ENCODE measurements at places on chromosomes 1 and 21.

- no peak for DNase-seq
These were observed 56.8 kb downstream of the COL6A1 start for GRCh38 chr21:46038341-46038829.

DNA sequence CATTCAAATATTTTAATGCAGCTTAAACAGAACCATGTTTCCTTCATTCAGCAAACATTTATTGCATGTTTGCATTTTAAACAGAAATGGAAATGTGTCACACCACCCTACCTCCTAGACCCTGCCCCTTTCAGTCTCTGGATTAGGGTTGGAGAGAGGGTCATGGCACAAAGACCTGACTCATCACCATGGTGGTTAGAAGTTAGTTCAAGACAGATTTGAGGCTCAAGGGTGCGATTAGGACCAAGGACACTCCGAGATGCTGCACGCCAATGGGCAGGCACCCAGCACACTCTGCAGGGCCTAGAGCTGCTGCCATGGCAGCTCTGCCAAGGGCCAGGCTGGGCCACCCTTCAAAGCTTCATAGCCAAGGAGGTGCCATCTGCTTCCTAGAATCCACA, 86.9 kb downstream of the NAV1 start:
- no peak for DNase-seq

DNA sequence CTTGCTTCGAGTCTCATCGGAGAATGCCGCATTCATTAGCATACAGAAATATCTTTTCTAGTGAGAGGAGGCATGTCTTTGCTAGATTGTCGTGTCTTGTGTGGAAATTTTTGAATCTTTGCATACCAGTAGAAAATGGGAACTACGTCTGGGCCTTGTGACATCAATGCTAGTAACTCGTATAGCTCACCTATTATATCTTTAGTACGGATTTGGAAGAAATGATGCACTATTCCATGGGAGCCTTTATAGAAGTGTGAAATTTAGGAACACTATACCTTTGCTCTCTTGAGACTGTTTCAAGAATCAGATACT, 835 bp downstream of the UHMK1 start:
- DNase-seq = no peak

DNA sequence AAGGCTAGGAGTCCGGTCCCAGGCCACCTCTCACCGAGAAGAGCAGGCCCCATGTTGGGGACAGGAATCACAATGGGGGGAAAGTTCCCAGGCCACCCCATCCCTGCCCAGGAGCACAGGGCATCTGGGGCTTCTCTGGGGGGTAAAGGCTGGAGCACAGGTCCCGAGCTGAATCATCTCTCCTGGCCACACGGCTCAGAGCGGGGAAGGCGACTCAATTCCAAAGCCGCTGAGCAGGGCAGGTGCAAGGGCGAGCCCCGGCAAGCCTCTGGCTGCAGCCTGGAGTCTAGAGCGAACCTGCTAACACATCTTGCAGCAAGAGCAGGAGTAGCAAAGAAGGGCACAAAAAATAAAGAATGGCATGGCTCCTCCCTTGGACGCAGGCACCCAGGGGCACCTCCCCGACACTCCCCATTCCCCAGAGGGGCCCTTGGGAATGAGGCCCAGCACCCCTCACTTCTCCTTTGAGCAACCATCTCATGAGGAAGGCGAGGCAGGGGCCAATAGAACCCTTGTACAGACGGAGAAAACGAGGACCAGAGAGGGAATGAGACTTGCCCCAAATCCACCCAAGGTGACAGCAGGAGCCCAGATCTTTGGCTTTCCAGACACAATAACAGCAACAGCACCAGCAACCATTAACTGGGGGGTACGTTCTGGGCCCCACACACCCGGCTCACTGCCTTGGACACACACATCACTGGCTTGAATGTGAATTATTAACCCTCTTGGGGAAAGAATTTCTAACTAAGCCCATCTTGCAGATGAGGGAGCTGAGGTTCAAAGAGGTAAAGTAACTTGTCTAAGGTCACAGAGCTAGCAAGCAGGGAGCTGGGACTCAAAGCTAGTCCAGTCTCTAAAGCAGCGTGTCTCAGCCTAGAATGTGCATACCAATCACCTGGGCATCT, 20.7 kb upstream of the ALDH4A1 start:
- no peak for DNase-seq

DNA sequence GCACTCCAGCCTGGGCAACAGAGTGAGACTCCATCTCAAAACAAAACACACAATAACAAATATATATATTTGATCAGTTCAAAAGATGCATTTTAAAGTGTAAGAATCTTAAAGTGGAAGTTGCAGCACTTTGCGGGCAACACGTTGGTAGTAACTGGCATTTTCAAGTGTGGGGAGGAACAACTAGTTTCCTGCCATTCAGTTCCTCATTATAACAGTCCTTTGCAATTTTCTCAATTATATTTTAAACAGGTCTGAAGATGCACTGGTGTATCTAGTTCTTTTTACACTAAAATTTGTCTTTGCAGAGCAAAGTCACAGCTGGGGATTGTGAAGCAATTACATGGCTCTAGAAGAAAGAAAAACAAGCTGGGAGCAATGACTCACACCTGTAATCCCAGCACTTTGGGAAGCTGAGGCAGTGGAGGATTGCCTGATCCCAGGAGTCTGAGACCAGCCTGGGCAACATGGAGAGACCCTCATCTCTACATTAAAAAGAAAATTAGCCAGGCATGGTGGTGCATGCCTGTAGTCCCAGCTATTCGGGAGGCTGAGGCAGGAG, 25.3 kb downstream of the RRAGC start:
- no peak for DNase-seq

DNA sequence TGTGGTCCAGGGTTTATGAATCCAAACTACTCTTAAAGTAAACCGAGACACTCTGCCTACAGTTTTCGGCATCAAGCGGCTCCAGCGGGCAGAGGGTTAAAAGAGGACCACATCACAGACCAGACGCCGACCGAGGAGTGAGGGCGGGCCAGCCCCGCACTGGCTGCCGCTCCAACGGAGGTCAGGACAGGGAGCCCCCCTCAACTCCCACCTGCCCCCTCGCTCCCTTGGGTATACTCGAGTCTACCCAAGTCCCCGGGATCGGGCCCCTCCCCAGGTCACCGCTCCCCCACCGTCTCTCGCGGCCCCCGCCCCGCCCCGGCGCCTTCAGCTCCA, 312 bp downstream of the ARNT start:
- no peak for DNase-seq

GRCh38 chr1:212607206-212607912, 1.2 kb upstream of the ATF3 start:
- DNase-seq = no peak

DNA sequence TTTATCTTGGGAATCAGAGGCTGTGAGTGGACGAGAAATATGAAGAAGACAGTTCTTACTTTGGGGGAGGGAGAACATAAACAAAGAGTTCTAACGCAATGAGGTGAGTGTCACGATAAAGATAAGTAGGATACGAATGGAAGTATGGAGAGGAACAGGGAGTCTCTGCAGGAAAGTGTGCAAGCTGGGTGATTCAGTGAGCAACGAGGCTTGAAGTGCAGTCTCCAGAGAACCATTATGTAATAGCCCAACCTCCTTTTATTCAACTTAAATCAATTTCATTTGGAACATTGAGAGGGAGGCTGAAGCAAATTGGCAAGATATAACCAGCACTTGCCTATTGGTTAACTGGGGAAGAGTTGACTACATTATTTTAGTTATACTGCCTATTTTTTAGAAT, 99.3 kb upstream of the PLD5 start:
- no peak for DNase-seq

DNA sequence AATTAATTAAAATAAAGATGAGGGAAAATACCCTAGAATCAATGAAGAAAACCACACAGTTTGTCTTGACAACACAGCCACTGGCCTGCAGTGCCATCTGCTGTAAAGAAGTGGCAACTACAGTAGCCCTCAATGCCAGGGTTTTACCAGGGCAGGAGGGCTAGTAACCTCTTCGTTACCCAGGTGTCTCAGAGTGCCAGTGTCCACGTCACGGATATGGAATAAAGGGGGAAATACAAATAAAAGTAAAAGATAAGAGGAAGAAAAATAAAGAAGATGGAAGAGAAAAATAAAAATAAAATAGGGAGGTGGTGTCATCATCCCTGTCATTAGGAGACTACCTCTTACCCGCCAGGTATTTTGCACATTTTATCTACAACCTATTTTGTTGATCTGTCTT, 14.2 kb upstream of the SLC44A3 start:
- DNase-seq = peak; percentile 17

DNA sequence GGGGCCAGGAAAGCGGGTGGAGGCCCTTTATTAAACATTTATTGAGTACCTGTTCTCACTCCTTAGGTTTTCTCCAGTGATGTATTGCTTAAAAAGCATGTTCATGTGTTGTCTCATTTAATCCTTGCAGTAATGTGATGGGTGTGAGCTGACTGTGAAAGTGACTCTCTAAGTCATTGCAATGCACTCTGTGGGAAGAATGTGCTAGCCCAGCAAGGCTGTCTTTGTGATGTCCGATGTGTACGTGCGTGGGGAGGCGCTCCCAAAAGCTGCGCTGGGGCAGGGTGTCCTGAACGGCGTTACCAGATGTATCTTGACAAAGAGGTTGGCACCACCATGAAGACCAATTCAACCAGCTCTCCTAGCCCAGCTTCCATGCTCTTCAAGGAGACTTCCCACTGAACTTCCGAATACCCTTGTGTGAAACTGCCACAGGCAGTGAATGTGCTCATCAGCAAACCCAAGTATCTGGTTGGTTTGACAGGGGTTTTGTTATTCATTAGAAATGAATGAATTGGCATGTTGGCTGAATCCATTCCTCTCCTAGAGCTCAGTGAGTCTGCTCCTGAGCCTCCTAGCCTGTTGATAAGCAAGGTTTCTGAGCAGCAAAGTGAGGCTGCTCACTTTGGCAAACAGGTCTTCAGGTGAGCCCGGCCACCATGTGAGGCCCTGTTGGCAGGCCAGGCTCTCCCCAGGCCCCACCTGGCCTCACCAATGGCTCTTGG, 28.0 kb downstream of the NUAK2 start:
- DNase-seq = no peak

- no peak for DNase-seq
These were observed 238.0 kb downstream of the NTNG1 start for GRCh38 chr1:107378866-107379265.

GRCh38 chr1:150613061-150613920, 16.1 kb downstream of the ENSA start:
- DNase-seq = no peak

- DNase-seq = no peak
These were observed 308.8 kb downstream of the CAMTA1 start for GRCh38 chr1:7094086-7094485.

- DNase-seq = peak; percentile 56
These were observed 13.7 kb downstream of the TLR5 start for GRCh38 chr1:223129229-223129901.

- DNase-seq = no peak
These were observed 84.5 kb upstream of the BCL10 start for GRCh38 chr1:85360730-85361493.

GRCh38 chr21:43767984-43768867, 7.9 kb downstream of the CSTB start:
- DNase-seq = no peak

DNA sequence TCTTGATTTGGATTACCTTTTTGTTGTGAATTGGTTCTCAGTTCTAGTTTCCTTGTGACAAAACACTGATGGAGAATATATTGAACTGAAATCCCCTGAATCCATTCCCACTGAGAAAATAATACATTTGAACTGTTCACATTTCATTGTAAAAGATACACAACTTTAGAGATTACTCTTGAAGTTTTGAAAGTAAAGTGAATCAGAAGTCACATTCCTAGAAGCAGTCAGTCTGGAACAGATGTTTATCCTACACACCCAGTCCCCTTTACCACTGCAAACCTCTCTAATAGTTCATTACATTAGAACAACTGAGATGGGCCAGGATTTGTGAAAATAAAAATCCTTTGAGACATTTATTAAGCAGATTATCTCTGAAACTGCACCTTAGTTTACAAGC, 3.4 kb downstream of the RERE start:
- no peak for DNase-seq

DNA sequence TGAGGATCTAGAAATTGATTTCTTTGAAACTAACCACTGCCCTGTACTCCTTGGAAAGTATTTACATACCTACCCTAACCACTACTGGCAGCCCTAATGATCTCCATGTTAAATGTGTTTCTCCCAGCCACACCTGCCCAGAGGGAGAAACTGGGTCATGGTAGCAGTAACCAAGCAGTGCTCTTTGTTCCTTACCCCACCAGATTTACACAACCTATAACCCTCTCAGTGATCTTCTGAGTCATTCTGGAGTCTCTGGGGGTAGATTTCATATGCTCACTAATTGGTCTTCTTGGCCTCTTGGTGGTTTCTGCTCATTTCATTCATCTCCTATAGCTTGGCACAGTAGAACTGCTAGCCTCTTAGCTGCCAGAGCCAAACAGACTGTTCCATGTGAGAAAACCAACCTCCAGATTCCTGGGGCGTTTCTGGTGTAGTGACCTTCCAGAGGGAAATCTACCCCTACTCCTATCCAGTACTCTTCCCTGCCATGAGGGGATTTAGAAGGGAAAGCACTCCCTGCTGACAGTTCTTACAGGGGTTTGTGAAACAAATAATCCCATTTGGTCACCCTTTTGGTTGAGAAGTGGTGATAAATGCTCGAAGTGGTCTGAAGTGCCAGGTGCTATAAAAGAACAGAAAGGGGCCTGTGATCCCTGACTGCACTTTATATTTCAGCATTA, 36.2 kb upstream of the LRIG2 start:
- DNase-seq = no peak

DNA sequence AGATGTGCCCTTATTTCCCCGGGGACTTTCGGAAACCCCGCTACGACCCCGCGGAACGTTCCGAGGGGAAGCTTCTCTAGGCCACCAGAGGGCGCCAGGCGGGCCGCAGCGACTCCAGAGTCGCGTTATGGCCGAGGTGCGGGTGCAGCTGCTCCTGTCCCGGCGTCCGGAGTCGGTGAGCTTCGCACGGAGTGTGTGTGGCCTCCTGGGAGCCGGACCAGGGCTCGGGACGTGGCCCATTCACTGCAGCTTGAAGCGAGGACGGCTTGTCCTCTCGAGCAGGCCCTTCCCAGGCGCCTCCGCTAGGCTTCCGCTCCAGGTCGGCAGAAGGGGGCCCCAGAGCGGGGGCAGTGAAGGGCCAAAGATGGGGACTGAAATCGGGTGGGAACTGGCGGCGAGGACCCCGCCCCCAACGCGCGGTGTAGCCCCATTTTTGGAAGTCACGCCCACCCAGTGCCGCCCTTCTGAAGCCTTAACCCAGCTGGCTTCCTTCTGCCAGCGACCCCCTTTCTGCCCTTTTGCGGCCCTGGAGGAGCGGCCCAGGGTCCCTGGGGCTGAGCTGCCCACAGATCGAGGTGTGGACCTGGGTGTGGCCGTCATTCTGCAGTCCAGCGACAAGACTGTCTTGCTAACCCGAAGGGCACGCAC, at the start of gene NUDT17:
Gene NUDT17, plus strand, starts transcription at position 117 of the 648 bp plus-strand sequence. Its CDS starts 11 bp downstream, at position 128.
- peak; percentile 61 for DNase-seq

- no peak for DNase-seq
These were observed 12.0 kb upstream of the ACTL8 start for GRCh38 chr1:17743008-17743647.

- no peak for DNase-seq
These were observed 5.7 kb downstream of the BCL2L15 start for GRCh38 chr1:113881661-113882060.

- no peak for DNase-seq
These were observed 37.0 kb upstream of the RXRG start for GRCh38 chr1:165481820-165482532.

GRCh38 chr1:234707641-234708040, 97.7 kb upstream of the IRF2BP2 start:
- DNase-seq = no peak

GRCh38 chr1:103497404-103497803, 28.1 kb upstream of the RNPC3 start:
- DNase-seq = no peak

GRCh38 chr1:187338762-187339412, 510.1 kb downstream of the PLA2G4A start:
- DNase-seq = no peak

GRCh38 chr1:187092104-187092503, 263.4 kb downstream of the PLA2G4A start:
- no peak for DNase-seq

All from stimulated activated CD4-positive, alpha-beta T cell treated with anti-CD3 and anti-CD28 coated beads, TNF-alpha, amount 100 ng/mL, for 4 hours (primary cell).